ENCODE measurements at places on chromosomes 7 and 10.
A peak's percentile ranks its signal among the peaks of the same experiment; 100 is the strongest.

- no peak for DNase-seq
Measured at GRCh38 chr10:104515678-104516199, 125.4 kb upstream of the SORCS3 start.

DNA sequence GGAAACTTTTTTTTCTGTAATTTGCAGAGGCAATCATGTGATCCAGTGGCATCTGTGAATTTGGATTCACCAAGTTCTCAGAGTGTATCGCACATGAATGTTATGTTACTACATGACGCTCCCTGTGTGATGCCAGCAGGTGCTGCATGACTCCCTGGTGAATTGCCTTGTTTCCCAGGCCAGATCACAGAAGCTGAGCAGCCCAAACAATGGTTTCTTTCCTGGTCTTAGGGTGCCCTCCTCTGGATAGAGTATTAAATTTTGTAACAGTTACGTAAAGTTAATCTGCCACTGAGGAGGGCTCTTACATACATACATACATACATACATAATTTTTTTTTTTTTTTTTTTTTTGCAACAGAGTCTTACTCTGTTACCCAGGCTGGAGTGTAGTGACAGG lies 3.6 kb downstream of the ZSCAN21 start:
- peak; percentile 51 for DNase-seq

GRCh38 chr7:148607151-148607661 lies 16.6 kb downstream of the C7orf33 start:
- no peak for DNase-seq

DNA sequence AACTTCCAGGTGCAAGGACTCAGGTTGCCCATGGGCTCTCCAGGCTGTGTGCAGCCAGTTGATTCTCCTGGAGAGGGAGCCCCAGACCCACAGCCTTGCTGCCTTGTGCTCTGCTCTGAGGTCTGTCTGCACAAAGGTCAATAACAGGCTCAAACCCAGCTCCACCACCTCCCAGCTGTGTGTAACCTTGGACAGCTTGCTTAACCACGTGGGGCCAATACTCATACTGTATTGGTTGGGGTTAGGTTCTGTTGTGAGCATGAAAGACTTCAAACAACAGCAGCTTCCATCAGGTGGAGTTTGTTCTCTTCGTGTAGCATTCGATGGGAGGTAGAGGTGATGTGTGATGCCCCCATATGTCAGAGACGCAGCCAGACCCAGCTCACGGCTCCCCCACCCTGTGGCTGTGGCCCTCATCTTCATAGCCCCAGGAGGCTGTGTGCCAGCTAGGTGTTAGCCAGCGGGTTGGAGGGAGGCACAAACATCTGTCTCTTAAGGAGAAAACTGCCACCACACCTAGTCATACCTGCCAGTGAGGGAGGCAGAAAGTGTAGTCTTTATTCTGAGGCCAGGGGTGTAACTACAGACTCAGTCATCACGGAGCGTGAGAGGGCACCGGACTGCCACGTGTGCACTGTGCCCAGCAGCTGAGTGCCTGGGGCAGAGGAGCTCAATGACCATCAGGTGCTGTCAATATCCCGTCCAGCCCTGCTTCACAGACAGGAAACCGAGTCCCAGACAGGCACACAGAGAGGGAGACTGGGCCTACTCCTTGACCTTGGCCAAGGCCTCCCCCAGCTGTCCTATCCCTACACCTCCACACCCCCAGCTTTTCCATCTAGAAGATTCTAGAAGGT lies 8.1 kb upstream of the POLD2 start:
- no peak for DNase-seq

DNA sequence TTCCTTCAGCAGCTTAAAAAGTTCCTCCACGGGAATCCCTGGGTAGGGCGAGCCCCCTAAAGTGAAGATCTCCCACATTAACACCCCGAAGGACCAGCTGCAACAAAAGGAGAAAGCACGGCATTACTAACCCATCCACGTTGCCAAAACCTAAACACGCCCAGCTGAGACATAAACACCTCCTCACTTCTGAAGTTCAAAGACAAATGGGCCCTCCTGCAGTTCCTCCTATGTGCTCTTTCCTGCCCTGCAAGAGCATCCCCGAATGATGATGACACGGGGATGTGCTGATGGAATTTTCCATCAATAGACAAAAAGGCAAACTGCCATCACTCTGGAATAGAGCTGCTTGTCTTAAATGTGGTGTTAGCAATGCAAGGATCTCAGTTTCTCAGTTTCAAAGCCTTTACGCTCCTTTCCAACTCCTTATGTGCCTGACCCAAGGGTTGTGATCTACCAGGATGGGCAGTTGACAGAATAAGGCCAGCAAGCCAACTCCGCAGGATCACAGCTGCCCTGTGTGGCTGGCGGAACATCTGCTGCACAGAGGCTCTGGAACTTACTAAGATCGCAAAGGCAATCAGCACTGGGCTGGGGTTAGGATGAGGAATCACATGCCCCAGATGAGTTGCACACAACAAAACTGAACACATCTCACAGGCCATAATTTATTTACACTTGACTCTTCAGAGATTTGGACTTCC lies 112.7 kb downstream of the FGFR2 start:
- DNase-seq = no peak

GRCh38 chr7:149202831-149203231 lies 7.5 kb downstream of the ZNF282 start:
- DNase-seq = peak; percentile 11

DNA sequence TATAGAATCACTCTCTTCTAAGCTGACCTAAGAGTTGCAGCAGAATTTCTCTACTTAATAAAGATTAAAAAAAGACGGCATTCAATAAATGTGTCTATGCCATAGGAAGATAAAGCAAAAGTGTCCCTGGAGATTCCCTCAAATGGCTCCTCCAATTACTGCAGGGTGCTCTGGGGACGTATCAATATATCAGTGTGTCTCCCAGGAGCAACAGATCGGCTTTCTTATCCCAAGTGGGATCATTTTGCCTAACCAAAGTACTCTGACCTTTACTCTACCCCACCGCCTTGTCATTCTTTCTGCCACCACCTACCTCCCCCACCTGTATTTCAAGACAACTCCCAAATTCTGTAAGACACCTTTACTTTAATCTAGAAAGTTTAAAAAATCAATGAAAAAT lies 202.0 kb upstream of the SEMA3C start:
- DNase-seq = no peak

DNA sequence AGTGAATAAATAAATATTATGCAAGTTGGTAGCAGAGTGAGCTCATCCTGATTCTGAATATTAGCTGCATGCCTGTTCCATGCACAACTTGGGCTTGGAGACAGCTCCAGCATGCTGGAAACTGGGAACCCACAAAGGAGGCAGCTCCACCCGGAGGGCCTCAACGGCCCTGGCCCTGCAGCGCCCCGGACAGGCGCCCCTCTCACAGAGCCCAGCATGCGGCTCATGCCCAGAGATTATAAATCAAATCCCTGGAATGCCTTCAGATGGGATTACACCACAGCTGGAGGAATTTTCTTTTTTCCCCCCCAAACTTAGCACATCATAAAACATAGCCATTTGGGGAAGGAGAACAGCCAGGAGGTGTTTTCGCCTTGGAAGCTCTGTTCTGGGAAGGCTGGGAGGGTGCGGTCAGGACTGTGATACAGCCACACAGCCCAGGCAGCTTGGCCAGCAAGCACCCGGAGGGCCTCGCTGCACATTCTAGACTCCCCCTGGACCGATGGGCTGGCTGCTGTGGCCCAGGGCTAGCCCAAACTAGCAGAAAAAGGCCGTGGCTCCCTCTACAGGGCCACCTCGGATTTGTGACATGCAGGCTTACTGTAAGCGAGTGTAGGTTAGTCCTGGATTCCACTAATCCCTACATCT lies 102.4 kb downstream of the PTPN20 start:
- DNase-seq = no peak

Data from EL (cell line).